ENCODE measurements at places on chromosomes 6 and 20. TPM values are rescaled to one million over a fixed set of nuclear protein-coding genes. Genes with fewer than 3 reads are reported as not detected.

Gene EHMT2
- total RNA-seq, result 80.4 TPM

DNA sequence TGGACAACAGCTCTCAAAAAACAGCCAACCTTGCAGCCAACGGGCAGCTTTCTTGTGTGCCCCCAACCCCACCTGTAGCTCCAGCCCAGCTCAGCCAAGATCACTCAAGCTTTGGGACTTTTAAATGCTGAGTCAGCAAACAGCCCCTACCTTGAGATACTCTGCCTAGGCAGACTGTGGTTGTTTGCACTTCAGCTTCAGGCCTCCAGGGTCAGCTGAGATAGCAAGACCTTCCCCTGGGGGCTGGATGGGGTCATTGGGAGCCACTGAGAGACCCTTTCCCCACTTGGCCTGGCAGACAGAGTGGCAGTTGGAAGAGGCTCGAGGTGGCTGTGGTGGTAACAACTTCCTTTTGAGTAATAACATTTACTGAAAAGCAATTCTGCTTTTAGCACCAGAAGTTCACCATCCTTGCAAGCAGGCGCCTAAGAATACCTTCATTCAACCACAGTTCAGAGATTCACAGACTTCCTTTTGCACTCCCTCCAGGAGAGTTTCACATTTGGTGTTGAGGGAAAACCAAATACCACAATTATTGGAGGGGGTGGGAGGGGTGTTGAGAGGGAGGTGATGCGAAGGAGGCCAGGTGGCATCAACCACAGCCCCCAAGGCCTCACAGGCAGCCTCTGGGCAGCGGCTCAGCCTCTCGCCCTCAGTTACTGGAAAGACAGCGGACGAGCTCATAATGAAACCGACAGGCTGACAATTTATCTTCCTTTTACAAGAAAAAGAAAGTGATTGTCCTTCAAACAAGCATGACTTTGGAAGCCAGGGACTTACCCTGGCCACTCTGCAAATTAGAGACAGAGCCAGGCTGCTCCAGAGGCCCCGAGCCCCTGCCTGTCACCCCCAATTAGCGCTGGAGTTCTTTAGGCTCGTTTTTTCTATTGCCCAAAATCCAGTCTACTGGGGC, 148.1 kb downstream of the CEBPB start:
- DNase-seq, result peak; percentile 73

Gene BTNL2
- not detected for total RNA-seq

Gene TOX2
- 4.0 TPM for total RNA-seq

- no peak for DNase-seq
Measured at GRCh38 chr6:151121900-151122299, 117.9 kb upstream of the AKAP12 start.

- no peak for DNase-seq
Measured at GRCh38 chr6:167665698-167666330, 160.9 kb upstream of the AFDN start.

GRCh38 chr6:16696496-16696895, 64.8 kb downstream of the ATXN1 start:
- no peak for DNase-seq

DNA sequence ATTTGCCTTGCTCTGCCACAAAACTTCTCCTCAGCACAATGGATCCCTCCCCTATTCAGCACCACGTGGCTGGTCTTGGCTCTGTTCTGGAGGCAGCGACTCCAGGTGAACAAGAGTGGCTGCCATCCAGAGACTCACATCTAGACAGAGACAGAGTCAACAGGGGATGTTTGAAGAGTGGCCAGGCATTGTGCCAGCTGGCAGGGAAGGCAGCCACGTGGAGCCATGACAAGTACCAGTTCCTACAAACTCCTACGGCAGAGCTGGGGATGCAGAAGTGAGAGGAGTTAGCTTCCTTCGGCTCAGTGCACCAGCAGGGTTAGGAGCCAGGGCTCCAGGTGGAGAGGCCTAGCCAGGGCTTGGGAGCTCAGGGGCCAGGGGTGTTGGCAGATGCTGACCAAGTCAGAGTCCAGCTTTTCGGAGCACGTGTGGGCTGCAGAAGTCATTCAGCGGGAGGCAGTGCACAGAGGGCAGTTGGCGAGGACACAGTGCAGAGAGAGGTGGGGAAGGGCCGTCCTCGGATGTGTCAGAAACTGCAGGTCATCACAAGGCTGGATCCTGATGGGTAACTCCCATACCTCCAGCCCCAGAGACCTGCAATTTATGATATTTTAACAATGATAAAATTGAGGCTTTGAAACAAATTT, 171.7 kb upstream of the PDE10A start:
- no peak for DNase-seq

DNA sequence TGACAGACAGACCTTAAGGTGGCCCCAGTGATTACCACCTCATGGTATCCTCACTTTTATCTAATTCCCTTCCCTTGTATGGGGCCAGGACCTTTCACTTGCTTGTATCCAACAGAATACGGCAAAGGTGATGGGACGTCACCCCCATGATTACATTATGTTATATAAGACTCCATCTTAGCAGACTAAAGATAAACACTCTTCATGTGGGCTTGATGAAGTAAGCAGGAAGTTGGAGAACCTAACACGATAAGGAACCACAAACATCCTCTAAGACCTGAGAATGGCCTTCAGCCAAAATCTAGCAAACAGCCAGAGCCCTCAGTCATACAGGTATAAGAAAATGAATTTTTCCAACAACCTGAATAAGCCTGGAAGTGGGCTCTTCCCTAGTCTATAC, 8.0 kb downstream of the SLC17A3 start:
- peak; percentile 10 for DNase-seq

GRCh38 chr6:45986746-45987274, 28.9 kb downstream of the CLIC5 start:
- no peak for DNase-seq

GRCh38 chr20:12086359-12086758, 168.7 kb downstream of the BTBD3 start:
- DNase-seq, result no peak

Gene IDH3B
- total RNA-seq, result 116 TPM

GRCh38 chr6:100152201-100152600, 158.2 kb upstream of the MCHR2 start:
- no peak for DNase-seq

Gene TRIM27
- 67.4 TPM for total RNA-seq

Gene BMP6
- total RNA-seq, result 1.1 TPM

GRCh38 chr6:29943053-29943966, 978 bp downstream of the HLA-A start:
- no peak for DNase-seq

- DNase-seq, result no peak
Measured at GRCh38 chr20:24937579-24937978, 11.5 kb upstream of the CST7 start.

DNA sequence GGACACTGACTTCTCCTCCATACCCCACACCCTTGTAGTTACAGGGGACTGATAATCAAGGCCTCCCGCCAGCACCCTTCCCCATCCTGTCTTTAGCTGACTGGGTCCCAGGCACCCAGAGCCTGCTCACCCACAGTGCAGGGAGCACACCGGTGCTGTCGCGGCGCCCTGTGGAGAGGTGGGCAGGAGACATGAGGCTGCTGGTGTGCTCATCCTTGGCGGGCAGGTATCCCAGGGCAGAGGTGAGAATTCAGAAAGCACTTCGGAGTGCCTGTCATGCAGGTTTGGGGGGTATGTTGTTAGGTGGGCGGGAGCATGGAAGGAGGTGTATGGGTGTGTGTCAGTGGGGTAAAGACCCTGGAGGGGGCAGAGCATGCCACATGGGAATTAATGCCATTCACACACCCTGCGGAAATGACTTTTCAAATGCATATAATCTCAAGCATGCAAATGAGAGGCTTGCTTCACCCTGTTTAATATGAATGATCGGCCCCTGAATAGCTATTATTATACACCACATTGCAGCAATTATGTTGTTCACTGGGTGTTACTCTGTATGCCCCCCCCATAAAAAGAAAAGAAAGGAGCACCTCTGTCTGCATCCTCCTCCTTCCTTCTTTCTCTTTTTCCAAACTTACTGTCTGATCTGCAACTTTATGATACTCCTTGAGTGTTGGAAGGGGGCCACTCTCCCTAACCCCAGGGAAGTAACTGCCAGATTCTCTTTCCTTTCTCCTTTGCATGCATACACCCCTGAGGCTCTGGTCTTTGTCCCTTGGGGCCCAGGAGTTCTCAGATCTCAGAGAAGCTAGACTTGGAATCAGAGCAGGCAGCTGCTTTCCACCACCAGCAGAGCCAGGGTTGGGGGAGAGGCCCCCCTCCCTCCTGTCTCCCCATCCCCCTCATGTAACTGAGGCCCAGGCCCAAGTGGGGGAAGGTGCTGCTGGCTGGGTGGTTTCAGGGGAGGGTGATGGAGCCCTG, 16.0 kb downstream of the FOXP4 start:
- DNase-seq, result no peak

Gene PLA2G7
- total RNA-seq, result not detected

DNA sequence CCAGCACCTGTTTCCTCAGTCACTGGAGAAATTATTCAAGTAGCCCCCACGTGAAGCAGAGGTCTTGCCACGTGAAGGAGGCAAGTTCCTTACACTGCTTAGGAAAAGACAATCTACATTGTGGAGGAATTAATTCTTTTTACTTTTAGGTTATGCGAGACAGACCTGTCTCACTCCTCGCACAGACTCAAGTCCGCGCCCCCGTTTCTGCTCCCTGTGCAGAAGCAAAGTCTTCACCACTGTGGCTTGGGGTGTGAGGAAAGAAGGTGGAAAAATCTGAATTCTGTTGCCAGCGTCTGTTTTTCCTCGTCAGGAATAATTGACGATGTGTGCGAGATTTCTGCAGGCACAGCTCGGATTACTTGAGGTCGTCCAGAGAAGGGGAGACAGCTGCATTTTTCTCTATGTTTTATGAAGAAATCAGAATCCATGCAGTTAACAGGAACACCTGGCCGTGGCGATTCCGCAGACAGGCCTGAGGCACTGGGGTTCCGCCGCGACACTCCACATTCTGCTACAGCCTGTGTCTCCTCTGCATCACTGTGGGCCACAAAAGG, 185.1 kb downstream of the SMOC2 start:
- no peak for DNase-seq

- no peak for DNase-seq
Measured at GRCh38 chr6:40642837-40643236, 55.7 kb upstream of the LRFN2 start.

DNA sequence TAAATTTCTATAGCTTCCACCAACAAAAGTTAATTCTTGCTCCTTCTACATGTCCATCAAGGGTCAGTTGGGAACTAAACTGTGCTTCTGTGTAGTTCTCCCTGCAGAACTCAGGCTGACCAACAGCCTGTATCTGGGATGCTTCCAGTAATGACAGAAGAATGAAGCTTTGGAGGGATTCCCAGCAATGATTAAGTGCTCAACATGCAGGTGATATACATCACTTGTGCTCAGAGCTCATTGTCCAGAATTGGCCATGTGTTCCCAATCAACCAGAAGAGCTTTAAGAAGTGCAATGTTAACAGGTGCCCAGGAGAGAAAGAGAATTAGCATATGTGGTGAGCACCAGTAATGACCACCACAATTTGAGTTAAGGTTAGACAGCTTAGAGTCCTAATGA, 37.4 kb upstream of the SNRPB2 start:
- no peak for DNase-seq

Gene CAP2
- not detected for total RNA-seq

Gene PTCRA
- not detected for total RNA-seq

Gene LBP
- not detected for total RNA-seq

Gene ANKRD66
- total RNA-seq, result not detected

DNA sequence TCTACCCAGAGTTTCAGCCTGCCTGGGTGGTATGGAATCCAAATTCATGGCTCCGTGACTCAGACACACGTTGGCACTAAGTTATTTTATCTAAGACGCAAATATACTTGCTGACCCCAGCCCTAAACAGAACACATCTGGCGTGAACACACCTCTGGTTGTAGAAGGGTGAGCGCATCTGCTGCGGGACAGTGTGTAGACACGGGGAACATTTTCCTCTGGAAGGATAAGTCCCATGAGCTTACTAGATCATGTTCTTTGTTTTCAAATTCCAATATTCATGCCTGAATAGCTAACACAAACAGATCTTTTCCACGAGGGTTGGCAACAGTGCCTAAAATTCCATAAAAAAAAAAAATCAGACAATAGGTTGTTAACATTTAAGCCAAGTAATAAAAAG, 87.8 kb downstream of the TMEM170B start:
- no peak for DNase-seq

Gene POU3F2
- total RNA-seq, result not detected

- no peak for DNase-seq
Measured at GRCh38 chr6:135115834-135116233, 61.2 kb upstream of the HBS1L start.

GRCh38 chr6:137413482-137413881, 80.7 kb downstream of the OLIG3 start:
- DNase-seq, result no peak

Gene DLK2
- total RNA-seq, result 1.5 TPM

DNA sequence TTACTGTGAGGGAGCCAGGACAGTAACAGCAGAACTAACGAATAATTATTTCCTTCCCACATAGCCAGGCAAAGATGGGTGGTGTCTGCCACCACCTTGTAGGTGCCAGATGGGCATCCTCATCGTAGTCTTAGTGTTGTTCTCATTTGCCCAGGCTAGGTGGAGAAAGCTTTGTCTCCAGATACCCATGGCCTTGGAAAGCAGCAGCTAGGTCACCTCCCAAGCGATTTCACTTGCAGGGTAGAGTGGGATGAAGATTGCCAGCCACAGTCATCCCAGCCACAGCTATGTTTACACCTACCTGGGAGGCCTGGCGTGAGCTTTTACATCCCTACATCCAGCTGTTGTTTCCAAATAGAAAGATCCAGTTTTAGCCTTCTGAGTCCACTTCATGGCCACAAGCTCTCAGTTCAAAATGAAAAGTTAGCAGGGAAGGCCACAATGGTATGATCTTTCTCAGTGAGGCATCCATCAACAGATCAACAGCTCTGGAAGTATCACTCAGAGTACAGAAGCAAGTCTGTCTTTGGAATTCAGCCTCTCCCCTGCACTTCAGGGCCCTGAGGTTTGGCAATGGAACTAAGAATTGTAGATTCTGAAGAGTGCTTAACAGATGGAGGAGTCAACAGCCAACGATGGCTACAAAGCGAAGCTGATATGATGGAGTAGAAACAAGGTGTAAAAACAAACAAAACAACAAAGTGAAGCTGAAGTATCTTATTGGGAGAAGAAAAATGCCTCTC, 11.0 kb upstream of the SNRPC start:
- DNase-seq, result no peak

- DNase-seq, result no peak
Measured at GRCh38 chr6:111090766-111091165, 3.5 kb downstream of the SLC16A10 start.

DNA sequence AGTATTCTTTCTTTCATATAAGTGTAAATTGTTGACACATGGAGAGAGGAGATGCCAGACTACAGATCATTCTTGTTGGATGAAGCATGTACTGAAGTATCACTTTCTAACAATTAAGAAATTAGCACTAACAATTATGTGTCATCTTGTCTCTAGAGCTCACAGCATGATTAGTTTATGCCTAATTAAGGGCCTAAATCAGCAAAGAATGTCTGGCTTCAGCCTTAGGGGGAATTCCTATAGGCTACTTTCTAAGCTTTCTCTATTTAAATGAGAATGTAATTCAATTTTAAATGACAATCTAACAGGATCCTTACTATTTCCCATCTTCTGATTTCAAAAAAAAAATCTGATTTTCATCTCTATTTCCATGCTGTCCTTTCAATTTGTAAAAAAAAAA, 371.0 kb downstream of the EPHA7 start:
- no peak for DNase-seq

GRCh38 chr6:45272626-45273025, 55.5 kb upstream of the RUNX2 start:
- no peak for DNase-seq

GRCh38 chr6:45577836-45578504, 200.2 kb upstream of the SUPT3H start:
- no peak for DNase-seq

All from activated T-helper 1 cell treated with anti-CD3 and anti-CD28 coated beads, Interleukin-12 subunit alpha, Interleukin-12 subunit beta, Interleukin-2, Interleukin-4 antibody, amounts not matched to agents 30 ng/mL and 10 ng/mL and 1 ng/mL, durations not matched to agents 14 hours and 24 hours and 36 hours (primary cell).